ENCODE measurements at places on chromosomes 7 and 10.
A peak's percentile ranks its signal among the peaks of the same experiment; 100 is the strongest.

DNA sequence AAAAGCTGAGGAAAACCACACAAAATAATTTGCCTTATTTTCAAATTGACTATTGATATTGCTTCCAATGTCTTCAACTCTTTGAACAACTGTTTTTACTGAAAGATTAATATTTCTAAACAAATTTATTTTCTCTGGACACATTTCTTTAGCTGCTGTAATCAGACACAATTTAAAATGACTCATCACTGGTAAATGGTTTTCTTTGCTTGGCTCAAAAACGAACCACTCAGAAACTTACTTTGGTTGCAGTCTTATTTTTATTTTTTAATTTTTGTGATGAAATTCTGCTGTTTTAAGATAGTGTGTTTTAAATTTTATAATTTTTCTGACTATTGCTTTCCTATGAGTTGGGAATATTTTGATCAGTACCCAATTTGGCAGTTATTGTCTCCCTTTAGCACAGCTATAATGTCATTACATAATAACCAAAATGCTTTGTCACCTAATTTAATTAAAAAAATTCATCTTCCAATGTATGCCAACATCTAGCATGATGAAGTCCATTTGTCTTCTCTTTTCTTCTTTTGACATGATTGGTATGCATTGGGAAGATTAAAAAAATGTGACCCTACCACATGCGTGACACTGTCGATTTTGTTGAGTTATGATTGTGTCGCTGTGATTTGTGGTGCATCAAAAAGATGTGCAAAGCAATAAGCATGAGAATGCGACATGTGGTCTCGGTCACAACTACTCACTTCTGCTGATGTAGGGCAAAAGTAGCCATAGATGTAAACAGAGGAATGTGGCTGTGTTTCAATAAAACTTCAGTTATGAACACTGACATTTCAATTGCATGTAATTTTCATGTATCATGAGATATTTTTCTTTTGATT, 222.3 kb downstream of the SUGCT start:
- no peak for DNase-seq

DNA sequence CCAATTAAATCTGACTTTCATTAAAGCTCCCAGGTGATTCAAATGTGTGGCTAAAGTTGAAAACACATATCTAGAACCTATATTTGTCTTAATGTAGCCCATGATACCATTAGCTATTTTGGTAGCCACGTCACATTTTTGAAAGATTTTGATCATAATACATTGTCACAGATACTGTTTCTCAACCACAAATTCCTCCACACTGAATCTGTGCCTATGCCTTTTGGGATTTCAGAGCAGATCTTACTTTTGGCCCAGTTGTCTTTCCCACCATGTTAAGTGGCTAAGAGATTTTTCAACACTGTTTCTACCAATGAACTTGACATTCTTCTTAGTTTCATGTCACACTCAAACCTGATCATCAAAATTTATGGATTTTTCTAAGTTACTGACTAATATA, 47.4 kb downstream of the CH25H start:
- DNase-seq: no peak

DNA sequence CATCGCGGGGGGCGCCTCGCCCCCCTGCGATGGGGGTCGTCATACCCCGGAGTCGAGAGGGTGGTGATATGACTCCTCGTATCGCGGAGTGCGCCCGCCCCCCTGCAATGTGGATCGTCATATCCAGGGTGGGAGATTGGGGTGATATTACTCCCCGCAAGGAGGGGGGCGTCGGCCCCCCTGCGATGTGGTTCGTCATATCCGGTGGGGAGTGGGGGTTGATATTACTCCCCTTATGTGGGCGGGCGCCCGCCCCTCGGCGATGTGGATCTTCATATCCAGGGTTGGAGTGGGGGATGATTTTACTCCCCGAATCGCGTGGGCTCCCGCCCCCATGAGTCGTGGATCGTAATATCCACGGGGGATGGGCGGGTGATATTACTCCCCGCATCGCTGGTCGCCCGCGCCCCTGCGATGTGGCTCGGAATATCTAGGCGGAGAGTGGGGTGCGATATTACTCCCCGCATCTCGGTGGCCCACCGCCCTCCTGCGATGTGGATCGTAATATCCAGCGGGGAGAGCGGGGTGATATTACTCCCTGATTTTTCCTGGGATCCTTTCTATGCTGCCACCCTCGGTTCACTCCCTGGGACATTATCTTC, 36.9 kb downstream of the MEIG1 start:
- DNase-seq: no peak

DNA sequence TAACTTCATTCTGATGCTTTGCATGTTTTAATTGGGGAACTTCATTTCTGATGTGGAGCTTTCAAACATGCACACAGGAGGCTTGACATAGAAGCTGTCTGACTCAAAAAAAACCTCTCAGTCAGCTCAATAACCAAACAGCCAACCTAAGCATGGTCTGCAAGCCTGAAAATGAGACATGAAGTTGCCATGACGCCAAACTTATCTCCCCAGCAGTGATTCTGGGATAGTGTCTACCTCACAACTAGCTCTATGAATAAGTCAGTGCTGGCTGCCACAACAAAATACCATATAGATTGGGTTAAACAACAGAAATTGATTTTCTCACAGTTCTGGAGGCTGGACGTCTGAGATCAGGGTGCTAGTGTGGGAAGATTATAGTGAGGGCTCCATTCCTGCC, 244.2 kb downstream of the CCDC3 start:
- DNase-seq: no peak

DNA sequence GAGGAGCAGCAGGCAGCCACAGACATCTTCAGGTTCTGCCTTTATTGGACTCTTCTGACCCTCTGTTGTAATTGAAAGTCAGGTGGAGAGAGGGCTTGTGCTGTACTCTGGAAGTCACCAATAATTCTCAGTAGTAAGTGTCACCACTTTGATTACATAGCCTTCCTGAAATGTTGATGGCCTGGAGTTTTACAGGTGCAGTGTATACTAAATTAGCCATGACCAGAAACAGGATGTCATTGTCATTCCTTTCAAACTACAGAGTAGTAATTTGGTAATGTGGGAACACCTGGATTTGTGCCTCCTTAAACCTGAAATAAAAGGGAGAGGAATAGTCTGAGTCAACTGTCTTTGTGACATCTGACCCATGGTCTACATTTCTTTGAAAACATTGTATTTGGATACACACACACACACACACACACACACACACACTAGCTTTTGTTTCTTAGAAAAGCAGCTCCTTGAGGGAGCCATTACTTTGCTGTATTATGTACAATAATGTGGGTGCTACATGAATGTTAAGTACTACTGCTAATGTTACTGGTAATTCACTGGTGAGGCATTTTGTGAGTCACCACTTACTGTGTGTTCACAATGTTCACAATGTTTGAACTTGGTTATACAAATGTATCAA, 19.6 kb downstream of the ARL4A start:
- DNase-seq: no peak

- DNase-seq: no peak
These were observed 698.9 kb downstream of the GRID1 start for GRCh38 chr10:85667638-85668233.

- no peak for DNase-seq
These were observed 13.1 kb downstream of the WNT16 start for GRCh38 chr7:121341933-121342332.

DNA sequence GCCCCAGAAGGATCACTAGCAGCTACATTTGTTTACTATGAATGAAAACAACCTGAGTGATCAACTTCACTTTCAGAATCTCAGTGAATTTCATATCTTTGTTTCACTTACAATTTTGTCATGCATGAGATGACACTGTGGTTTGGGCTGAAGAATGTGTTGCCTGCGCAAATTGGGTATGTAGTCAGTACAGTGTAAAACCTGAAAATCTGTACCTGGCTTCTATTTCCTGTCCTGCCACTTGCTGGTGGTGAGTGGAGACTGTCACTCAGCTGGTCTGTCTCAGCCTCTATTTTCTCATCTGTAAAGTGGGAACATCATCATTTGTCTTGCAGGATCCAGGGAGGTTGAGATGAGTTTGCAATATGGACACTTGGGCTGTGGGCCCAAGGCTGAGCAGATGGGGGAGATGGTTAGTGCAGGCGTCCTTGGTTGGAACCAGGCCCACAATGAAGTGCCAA, 118.0 kb downstream of the WDFY4 start:
- DNase-seq: no peak

DNA sequence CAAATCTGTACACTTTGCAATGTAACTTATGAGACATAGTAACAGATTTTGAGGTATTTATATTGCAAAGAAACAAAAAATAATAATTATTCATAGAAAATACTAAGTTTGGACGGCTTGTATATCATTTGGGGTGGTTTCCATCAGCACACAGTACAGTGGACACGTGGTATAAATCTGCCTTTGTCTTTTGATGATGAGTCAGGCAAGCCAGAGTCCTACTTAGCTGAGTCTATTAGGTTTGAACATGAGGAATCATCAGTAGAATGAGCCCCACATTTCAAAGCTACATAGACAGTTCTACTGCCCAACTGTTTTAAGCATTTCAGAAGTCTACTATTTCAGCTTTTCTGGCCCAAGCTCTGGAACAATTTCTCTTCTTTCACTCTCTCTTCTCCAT, 803.2 kb downstream of the PHTF2 start:
- no peak for DNase-seq

DNA sequence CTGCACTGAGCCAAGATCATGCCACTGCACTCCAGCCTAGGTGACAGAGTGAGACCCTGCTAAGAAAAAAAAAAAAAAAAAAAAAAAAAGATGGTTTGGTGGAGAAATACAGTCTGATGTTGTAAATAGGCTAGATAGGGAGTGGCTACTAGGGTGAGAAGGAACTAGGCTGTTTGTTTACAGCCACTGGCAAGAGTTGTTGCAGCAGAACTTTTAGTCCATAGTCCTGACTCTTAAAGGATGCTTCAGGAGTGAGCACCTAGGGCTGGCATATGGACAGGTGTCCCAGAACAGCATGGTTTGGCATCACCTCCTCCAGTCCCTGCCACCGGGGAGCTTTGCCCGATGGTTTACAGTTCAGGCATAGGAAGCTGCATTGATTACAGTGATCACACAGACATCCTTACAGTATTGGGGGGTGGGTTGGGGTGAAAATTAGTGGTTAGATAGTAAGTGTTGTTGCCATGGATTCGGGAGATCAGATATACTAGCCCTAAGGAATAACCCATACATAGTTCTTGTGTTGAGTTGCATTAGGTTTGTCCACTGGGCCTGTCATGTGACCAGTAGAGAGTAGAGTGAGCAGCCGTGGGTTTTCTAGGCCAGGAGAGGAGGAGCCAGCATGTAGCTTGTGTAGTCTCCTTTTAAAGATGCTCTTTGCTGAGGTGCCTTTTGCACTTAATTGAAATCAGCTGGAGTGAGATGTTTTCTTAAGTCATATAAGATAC, 35.9 kb downstream of the ZRANB1 start:
- no peak for DNase-seq

DNA sequence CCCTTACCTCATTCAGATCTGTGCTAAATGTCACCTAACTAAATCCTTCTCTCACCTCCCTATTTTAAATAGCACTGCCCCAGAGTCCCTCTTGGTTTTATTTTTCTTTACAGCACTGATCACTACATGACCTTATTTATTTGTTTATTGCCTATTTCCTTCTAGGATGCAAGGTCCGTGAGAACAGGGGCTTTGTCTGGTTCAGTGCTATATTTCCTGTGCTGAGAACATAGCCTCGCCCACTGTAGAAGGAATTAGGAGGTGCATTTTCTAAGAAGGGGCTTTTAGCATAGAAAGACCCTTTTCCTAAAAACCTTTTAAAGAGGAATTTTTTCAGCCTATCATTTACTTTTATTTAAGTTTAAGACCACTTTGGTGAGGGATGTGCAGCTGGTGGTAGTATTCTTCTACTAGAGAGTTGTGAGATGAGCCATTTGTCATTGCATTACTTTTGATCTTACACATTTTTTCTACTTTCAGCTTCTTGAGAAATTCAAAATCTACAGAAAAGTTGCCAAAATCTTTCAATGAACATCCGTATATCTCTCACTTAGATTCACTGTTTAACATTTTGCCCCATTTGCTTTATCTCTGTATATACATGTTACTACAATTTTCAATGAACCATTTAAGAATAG, 13.5 kb upstream of the PCGF5 start:
- DNase-seq: no peak

- no peak for DNase-seq
These were observed 118.1 kb downstream of the INPP5A start for GRCh38 chr10:132655735-132656134.

- peak; percentile 58 for DNase-seq
These were observed 147.3 kb downstream of the CELF2 start for GRCh38 chr10:11164803-11165590.

DNA sequence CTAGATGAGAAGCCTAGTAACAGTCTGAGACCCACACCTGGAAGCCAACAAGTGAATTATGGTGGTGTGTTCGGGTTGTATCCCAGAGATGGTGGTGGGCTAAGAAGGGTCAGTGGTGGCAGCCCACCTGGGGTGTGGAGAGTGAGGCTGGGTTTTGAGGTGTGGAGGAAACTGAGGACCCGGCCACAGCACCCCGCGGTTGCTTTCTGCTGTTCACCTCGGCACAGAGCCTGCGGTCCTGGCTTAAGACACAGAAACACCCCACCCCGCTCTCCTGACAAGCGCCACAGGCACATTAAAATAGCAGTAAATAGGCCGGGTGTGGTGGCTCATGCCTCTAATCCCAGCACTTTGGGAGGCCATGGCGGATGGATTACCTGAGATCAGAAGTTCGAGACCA, 395.1 kb downstream of the GLRX3 start:
- DNase-seq: no peak

GRCh38 chr7:974172-974571, 1.2 kb downstream of the COX19 start:
- DNase-seq: no peak

DNA sequence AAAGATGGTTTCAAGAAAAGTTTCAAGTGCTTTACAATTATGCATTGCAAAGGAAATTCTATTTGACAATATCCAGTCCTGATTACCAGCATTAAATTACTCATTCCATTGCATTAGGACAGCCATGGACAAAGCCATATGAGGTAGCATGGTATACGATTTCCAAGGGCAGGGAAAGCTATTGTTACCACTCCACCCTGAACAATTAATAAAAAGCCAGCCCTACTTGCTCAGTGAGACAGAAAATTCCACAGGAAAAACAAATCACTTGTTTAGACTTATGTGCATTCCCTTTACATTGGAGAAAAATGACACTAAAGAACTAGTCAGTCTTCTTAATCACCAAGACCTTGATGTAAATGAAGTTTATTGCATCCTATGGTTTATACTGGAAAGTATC, 5.6 kb downstream of the CD36 start:
- DNase-seq: no peak

GRCh38 chr10:80487791-80488538, 33.9 kb downstream of the TSPAN14 start:
- peak; percentile 44 for DNase-seq

- no peak for DNase-seq
These were observed 164.9 kb upstream of the TRIM24 start for GRCh38 chr7:138295049-138295637.

DNA sequence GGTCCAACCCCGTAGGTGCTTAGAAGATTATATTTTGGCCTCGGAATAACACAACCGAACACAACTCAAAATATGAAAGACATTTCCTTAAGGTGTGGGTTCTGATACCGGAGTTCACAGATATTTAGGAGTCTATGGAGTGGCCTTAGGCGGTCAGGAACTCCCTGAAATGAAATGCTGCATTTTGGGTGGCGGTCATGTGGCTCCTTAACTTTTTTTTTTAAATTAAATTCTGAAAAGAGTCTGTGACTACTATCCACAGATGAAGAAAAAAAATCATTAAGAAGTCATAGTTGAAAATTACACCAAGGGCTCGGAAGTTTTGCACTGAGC, 290.9 kb upstream of the NFE2L3 start:
- DNase-seq: no peak

- DNase-seq: no peak
These were observed 36.7 kb downstream of the MTERF1 start for GRCh38 chr7:91843831-91844230.

- no peak for DNase-seq
These were observed 206.6 kb downstream of the LSM5 start for GRCh38 chr7:32283546-32283945.
